HAP-1 (cell line): ENCODE measurements at places on chromosomes 7 and 10.

DNA sequence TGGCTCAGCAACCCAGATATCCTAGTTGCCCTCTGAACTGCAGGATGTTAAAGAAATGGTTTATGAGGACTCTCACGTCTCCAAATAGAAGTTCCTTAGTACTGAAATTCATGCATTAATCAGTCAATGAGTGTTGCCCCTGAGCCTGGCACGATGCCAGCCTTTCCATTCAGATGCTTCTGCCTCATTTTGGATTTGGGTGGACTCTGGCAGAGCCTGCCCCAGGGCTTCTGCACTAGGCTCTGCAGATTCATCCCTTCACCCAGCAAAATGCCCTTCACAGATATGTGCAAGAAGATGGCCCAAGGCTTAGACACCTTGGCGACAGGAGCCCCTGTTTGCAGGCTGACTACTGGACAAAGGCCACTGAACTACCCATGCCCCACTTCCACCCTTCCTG is 747.8 kb downstream of the GRID1 start:
- no peak for DNase-seq

- no peak for DNase-seq
Observed at GRCh38 chr10:72122221-72122620, 33.9 kb upstream of the SPOCK2 start.

DNA sequence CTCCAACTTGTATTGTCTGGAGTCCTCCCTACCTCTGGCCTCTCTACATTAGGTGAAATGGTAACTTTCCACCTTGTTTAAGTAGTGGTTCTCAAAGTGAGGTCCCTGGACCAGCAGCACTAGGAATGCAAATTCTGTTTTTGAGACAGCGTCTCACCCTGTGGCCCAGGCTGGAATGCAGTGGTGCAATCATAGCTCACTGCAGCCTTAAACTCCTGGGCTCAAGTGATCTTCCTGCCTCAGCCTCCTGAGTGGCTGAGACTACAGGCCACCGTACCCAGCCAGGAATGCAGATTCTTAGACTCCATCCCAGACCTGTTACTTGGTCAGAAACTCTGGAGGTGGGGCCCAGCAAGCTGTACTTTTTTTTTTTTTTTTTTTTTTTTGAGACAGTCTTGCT is 6.8 kb upstream of the TBL2 start:
- DNase-seq: no peak

GRCh38 chr7:92754919-92755581 is 81.3 kb downstream of the CDK6 start:
- no peak for DNase-seq

DNA sequence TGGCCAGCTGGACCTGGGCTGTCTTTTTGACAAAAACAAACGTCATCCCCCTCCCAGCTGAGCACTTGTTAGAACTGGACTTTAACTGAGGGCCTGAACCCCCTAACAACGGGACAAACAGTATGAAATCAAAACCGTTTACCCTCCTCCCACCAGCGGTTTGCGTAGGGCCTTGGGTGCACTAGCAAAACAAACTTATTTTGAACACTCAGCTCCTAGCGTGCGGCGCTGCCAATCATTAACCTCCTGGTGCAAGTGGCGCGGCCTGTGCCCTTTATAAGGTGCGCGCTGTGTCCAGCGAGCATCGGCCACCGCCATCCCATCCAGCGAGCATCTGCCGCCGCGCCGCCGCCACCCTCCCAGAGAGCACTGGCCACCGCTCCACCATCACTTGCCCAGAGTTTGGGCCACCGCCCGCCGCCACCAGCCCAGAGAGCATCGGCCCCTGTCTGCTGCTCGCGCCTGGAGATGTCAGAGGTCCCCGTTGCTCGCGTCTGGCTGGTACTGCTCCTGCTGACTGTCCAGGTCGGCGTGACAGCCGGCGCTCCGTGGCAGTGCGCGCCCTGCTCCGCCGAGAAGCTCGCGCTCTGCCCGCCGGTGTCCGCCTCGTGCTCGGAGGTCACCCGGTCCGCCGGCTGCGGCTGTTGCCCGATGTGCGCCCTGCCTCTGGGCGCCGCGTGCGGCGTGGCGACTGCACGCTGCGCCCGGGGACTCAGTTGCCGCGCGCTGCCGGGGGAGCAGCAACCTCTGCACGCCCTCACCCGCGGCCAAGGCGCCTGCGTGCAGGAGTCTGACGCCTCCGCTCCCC is at the start of gene IGFBP1:
Gene IGFBP1, plus strand, starts transcription at position 304 of the 808 bp plus-strand sequence. Its CDS starts 165 bp downstream, at position 469.
- DNase-seq: no peak
